ENCODE measurements at places on chromosomes 12 and 14.

DNA sequence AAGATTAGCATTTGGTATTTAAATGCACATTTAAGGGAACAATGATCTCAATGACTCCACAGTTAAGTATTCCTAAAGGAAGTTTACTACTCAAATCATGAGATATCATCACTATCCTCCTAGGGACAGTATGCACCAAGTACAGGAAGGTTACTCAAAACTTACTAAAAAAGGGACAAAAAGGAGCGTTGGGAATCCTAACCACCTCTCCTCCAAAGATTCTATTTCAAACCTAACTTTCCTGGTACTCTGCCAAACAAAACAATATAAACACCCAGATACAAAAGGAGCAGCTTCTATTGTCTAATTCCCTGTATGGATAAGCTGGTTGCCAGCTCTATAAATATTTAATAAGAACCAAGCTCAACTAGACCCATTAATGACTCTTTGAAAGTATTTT, 377.7 kb downstream of the NUAK1 start:
- no peak for DNase-seq

- no peak for DNase-seq
Measured at GRCh38 chr12:54197431-54197909, 8.7 kb upstream of the SMUG1 start.

DNA sequence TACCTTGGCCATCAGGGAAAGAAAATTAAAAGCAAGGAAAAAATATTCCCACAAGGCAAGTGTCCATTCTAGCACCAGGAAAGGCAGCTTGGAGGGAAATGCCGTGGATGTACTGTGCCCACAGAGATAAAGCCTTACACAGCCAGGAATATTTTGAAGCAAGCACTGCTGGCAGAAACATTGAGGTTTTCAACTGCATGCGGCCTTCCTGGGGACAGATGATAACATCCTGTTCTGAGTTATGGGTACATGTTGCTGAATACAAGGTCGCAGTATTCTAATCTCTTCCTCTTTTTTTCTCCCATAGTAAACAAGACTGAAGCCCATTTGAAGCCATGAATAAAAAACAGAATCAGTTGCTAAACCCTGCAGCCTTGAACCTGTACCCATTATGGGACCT, 197.1 kb downstream of the BTG1 start:
- no peak for DNase-seq

DNA sequence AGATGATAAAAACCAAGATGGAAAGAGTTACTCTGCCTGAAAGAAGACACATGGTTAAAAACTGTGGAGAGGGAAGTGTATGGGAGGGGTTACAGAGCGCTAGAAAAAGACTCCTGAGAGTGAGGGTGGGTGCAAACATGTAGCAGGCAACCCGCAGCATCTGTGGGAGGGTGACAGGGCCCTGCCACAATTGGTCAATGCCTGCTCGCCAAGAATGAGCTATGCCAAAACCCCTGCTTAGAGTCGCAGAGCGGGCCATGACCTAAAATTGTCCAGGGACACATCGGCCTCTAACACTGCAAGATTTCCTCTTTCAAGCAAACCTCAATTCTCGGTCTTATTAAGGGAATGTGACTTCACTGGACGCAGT, 700 bp downstream of the PRKAG1 start:
- no peak for DNase-seq

GRCh38 chr12:73352826-73353225, 1080.7 kb downstream of the TRHDE start:
- DNase-seq: no peak

GRCh38 chr14:101827286-101827685, 65.8 kb downstream of the PPP2R5C start:
- no peak for DNase-seq
